Dermis blood vessel endothelial cell (primary cell): ENCODE measurements at places on chromosomes 3 and 15. TPM values are rescaled to one million over a fixed set of nuclear protein-coding genes. Genes with fewer than 3 reads are reported as not detected.

Gene SLC28A2
- total RNA-seq, result not detected in 2 replicates

- no peak for DNase-seq
Observed at GRCh38 chr3:62329971-62330370, 43.4 kb downstream of the FEZF2 start.

DNA sequence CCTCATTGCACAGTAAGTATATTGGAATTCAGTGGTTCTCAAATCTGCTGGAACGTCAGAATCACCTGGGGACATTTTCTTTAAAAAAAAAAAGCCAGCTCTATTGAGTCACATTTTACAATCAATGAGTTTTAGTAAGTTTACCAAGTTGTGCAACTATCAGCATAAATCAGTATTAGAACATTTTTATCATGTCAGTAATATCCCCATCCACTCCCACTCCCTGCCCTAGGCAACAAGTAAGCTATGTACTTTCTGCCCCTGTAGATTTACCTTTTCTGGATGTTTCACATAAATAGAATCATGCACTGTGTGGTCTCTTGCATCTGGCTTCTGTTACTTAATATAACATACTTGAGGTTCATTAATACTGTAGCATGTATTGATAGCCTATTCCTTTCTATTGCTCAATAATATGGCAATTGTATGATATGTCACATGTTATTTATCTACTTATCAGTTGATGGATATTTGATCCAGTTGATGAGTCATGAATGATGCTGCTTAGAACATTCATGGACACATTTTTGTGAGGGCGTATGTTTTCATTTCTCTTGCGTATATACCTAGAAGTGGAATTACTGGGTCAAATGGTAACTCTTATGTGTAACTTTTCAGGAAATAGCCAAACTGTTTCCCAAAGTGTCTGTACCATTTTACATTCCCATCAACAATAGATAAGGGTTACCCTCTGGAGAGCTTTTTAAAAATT, 180.5 kb downstream of the THSD4 start:
- peak; percentile 80 for DNase-seq

Gene TRIM42
- not detected in 2 replicates for total RNA-seq

DNA sequence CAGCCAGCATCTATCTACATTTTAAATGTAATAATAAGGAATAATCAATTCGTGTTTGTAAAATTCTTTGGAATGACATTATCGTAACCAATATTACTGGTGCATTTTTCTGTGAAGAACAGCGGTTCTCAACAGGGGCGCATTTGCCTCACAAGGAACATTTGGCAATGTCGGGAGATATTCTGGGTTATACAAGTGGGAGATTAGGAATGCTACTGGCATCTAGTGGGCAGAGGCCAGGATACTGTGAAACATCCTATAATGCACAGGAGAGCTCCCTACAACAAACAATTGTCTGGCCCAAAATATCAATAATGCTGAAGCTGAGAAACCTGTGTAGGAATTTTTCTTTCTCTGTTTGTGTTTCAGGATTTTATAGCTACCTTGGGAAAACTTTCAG, 25.0 kb downstream of the ACP3 start:
- no peak for DNase-seq

Gene DLEC1
- under 0.01 TPM in 1 of 2 replicates, not detected in the other for total RNA-seq
